ENCODE measurements at places on chromosomes 12 and 14.

DNA sequence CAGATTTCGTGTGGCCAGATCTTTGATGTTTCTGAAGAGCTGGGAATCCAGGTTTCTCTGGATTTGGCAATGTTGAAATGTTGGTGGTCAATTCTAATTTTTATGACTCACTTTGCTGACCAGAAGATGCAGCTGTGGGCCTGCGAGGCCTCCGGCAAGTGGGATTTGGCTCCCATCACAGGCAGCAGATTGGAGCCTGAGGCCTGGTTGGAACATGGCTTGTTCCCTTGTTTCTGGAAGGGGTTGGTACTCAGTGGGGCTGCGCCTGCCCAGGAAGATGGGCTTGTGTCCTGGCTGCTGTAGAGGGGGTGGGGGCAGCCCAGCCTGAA, 23.1 kb downstream of the FBRSL1 start:
- DNase-seq = no peak

GRCh38 chr12:92330654-92331053, 185.0 kb upstream of the BTG1 start:
- DNase-seq = no peak

- DNase-seq = no peak
Measured at GRCh38 chr12:40198601-40199000, 26.2 kb upstream of the LRRK2 start.

DNA sequence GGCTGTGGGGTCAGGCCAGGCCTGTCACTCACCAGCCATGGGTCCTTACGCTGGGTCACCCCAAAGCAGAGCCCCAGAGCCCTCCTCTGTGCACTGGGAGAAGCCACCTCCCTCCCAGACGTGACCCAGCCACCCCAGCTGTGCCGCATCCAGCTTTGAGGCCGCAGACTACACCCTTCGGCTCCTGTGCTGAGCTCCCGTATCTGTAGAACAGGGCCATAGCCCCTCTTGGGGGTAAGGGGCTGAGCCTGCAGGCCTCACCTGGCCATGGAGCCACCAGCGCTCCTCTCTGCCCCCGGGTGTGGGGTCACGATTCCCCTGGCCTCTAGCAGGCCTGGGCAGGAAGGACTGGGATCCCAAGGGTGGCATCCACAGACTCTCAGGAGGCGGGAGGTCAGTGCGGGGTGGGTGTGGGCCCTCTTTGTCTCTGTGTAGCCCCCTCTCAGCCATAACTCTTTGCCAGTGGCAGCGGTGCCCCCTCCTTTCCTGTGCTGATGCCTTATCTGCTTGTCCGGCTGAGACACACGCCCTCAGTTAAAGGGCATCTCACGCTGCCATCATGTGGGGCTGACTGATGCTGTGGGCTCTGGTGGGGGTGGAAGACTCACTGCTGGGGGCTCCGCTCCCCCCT, 16.3 kb downstream of the ASPG start:
- no peak for DNase-seq

DNA sequence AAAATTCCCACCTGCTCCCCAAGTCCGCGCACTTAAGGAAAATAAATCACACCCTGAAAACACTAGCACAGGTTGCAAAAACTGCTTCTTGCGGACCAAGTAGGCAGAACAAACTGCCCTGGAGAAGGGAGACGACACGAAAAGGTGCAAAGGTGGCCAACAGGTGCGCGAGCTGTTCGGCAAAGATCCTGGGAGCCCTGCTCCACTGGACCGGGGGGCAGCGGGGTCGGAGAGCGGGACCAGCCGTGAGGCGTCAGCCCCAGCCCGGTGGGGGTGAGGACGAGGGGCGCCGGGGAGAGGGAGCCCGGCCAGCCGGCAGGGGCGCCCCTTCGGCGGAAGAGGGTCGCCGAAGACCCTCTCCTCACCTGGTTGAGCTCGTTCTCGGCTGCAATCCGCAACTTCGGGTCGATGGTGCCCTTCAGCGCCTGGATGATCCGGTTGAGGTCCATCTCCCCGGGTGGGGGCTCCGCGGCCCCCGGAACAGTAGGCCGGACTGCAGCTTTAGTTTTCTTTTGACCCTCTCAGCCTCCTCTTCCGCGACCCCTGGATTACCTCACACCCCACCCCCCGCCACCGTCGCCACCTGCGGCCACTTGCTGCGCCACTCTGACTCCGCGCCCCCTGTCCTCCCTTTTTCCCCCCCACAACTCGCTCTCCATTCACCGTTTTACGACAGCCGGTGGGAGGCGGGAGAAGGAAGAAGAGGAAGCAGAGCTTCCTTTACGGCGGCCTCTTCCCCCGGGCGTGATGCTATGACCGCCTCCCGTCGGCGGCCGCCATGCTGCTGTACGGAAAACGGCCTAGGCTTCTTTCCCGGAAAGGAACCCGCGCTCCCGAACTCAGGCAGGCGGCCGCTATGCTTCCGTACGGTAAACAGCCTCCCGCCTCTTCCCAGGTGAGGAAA, at the start of gene IPO8:
Gene IPO8, minus strand, starts transcription at position 671 of the 904 bp plus-strand sequence. Its CDS starts 222 bp downstream, at position 449.
- DNase-seq = peak; percentile 95

DNA sequence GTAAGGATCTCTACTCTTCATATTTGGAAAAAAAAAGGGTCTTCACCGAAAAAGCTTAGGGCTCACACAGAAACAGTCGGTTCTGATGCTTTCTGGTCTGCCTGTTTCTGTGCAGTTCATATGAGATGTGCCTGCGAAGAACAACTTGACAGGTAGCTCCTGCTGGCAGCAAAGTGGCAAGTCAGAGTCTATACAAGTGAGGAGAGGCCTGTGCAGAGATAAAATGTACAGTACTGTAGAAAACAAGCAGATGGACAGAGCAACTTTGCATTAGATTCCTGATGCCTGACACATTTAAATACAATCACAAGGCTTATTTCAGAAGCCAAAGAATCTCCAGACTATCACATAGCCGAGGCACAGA, 936.0 kb downstream of the DIO2 start:
- DNase-seq = no peak

GRCh38 chr12:13405961-13406703, 209.6 kb downstream of the EMP1 start:
- DNase-seq = no peak

- DNase-seq = no peak
Measured at GRCh38 chr14:85090681-85091080, 439.3 kb upstream of the FLRT2 start.

DNA sequence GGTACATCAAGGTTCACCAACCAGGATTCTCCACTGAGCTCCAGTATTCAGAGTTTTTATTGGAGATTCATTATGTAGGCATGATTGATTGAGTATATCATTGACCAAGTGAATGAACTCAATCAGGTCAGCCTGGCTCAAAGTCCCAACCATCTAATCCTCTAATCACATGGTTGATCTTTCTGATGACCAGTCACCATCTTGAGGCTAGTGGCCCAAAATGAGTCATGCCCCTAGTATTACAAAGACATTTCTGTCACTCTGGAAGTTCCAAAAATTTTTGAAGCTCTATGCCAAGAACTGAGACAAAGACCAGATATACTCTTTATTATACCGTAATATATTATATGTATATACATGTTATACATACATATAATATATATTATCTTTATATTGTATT, 75.9 kb upstream of the ATF7IP start:
- no peak for DNase-seq

- DNase-seq = no peak
Measured at GRCh38 chr14:30252783-30253674, 305.9 kb upstream of the G2E3 start.

GRCh38 chr14:84090837-84091236, 1439.1 kb upstream of the FLRT2 start:
- no peak for DNase-seq

DNA sequence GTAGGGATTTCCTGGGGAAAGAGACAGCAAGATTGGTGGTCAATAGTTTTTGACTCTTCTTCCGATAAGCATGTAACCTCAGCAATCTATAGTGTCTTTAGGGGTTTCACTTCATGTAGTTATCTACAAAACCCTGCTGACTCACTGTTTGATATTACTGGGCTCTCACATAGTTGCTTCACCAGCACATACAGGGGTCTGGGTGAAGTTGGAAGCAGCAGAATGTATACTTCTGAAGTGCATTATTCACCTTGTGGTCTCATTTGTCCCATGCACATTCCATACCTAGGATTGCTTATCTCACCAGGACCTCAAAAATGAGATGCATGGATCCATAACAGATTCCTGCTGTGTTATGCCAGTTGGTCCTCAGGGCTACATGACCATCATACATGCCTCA, 280.0 kb downstream of the LRIG3 start:
- no peak for DNase-seq

DNA sequence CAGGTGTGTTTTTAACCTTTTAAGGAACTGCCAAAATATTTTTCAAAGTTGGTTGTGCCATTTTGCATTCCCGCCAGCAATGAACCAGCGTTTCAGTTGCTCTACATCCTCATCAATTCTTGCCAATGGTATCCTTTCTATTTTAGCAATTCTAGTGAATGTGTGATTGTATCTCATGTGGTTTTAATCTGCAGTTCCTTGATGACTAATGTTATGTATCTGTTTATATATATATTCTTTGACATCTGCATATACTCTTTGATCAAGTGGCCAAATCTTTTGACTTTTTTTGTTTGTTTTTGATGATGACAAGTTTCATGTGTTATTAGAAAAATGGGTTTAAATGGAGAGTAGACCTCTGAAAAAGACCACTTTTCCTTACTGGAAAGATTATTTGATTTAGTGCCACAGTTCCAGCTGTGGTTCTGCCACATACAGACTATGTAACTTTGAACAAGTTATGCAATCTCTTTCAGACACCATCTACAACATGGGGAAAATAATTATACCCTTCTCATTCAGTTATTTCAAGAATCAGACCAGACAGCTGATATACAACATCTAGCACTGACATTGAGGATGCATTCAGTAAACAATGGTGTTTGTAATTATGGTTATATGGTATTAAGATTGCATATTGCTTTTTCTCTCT, 146.3 kb upstream of the CNOT2 start:
- no peak for DNase-seq

- no peak for DNase-seq
Measured at GRCh38 chr12:132771126-132771838, 9.7 kb upstream of the ANKLE2 start.

DNA sequence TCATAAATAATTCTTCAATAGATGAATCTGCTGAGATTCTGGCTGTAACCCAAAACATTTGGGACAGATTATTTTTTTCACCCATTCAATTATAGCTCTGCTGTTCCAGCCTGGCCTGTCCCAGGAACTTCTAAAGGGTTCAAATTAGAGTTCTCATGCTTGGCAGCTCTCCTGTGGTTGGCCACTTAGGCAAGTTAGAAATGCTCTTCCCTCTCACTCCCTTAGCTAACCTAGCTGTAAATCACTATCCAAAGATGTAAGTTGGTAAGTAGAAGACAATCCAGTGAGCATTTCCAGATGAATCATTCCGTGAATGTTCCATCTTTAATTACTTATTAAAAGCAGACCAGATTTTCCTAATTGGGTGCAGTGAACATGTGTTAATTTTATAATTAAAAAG, 760.4 kb upstream of the TBX3 start:
- no peak for DNase-seq

DNA sequence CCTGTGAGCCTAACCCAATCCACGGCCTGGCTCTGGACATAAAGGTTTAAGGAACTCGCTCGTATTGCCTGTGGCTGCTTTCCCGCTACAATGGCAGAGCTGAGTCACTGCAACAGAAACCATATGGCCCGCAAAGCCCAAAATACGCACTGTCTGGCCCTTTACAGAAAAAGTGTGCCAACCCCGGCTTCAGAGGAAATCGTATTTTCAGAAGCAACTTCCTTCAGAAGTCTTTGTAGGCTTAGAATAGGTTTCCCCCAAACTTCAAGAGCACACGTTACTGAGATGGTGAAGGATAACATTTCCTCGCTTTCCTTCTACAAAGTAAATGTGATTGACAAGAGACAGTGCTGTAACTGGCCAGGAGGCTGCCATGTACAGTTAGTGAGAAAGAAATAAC, 34.8 kb upstream of the TESC start:
- no peak for DNase-seq

- peak; percentile 84 for DNase-seq
Measured at GRCh38 chr14:73755434-73756014, 41.3 kb upstream of the PNMA1 start.

GRCh38 chr14:90795744-90796143, 20.5 kb downstream of the TTC7B start:
- no peak for DNase-seq

- no peak for DNase-seq
Measured at GRCh38 chr12:2535583-2536204, 259.1 kb upstream of the FKBP4 start.

DNA sequence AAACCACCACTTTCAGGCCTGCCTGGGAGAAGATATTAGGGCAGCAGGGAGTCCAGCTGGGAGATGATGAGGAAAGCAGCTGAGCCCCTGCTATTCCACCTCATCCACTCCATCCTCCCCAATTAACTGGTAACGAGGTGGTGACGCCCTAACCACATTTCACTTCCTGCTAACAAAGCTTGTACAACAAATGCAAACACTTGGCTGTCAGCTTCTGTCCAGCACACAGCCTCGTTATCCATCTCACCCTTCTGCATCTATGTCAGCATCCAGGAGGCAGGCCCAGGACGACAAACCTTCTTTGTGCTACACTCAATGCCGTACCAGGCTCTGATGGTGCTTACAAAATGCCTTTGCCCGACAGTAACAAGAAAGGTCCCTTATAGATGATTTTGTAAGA, 225.4 kb downstream of the APAF1 start:
- no peak for DNase-seq

GRCh38 chr14:27995691-27996090, 770.9 kb upstream of the FOXG1 start:
- DNase-seq = no peak

- DNase-seq = no peak
Measured at GRCh38 chr14:20726531-20726930, 19.2 kb upstream of the EDDM3A start.

GRCh38 chr14:29843981-29844380, 83.7 kb downstream of the PRKD1 start:
- no peak for DNase-seq

DNA sequence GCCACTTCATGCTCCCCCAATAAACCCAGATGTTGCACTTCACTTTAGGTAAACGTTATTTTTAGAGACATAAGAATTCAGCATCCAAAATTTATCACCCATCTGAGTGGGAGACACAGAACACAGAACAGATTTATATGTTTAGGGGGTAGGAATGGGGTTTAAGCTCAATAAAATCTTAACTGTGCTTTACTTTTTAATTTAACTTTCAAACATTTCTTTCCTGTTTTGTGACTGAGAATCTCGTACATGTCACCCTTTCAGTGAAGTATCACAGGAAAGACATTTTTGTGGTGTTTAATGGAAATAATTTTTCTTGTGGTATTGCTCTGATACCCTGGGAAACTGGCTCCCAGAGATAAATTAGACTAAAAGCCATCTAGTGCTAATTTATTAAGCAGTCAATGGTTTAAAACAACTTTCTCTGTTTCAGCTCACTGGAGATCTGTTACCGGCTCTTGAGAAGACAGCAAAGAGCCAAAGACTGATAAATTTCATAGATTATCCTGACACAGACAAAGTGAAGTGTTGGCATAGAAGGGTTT, 148.0 kb upstream of the BMP4 start:
- no peak for DNase-seq

GRCh38 chr14:97432586-97432985, 635.4 kb downstream of the VRK1 start:
- DNase-seq = no peak

Data from sigmoid colon (tissue), 7 donors.